NCI-H524 treated with DMSO at 0.1 percent for 48 hours (cell line): ENCODE measurements at places on chromosomes 13 and 19.

DNA sequence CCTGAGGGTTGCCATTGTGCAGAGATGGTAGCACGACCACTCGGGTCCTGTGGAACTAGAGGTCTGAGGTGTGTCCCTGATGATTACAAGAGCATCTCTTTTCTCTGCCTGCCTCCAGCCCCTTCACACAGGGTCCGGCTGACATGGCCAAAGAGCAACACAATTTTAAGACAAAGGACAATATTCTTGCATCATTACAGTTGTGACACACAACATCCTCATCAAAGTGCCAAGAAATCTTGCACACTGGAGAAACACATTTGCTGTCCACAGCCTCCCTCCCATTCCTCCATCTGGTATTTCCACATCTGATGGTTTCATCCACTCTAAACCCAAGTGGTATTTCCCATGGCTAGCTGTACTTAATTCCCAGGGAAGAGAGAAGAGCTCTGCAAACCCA, 12.8 kb downstream of the COL4A1 start:
- no peak for DNase-seq

DNA sequence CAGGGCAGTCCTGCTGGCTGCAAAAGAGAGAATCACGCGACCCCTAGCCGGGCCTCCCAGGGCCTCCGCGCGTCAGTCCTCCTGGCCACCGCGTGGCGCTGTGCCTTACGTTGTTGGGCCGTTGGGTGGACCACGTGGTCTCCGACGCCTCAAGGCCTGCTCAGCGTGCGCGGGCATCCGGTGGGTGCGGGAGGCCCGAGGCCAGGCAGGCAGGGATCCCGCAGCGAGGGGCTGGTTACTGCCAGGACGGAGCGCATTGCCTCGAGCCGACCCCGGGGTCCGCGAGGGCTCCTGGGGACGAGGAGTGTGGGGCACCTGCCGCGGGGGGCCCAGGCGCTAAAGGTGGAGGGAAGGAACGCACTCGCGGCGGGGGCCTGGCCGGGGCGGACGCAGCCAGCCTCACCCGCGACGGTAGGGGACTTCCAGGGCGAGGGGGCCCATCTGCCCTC, at the start of gene TDRD12:
Gene TDRD12, plus strand, starts transcription at position 157 of the 449 bp plus-strand sequence. CDS start 306 bp downstream, outside the sequence.
- no peak for DNase-seq

DNA sequence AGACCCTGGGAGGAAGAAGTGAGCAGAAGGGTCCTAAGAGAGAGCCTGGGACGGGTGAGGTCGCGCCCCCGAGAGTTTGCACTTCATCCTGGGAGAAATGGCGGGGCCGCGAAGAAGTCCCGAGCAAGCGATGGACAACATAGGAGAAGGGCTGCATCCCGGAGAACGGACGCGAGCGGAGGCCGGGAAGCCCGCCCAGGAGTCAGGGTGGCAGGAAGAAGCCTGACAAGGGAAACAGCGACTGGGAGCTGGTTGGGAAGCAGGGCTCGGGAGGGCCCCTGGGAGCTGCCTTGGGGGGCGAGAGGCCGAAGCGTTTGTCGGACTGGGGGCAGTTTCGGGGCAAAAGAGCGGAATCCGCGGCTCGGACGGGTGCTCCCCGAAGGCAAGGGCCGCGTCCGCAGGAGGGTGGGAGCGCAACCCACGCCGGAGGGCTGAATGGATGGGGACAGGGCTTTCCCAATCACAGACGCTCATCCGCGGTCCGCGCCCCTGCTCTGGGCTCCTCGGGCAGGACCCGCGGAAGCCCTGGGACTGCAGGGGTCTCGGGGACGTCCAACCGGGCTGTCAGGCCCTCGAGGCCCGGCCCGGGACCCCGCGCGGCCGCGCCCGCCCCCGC, 469 bp downstream of the ABHD17A start:
- DNase-seq: no peak

- DNase-seq: no peak
Observed at GRCh38 chr19:2561895-2562294, 86.0 kb downstream of the GADD45B start.

- DNase-seq: no peak
Observed at GRCh38 chr19:32829345-32829896, 40.1 kb downstream of the SLC7A9 start.

DNA sequence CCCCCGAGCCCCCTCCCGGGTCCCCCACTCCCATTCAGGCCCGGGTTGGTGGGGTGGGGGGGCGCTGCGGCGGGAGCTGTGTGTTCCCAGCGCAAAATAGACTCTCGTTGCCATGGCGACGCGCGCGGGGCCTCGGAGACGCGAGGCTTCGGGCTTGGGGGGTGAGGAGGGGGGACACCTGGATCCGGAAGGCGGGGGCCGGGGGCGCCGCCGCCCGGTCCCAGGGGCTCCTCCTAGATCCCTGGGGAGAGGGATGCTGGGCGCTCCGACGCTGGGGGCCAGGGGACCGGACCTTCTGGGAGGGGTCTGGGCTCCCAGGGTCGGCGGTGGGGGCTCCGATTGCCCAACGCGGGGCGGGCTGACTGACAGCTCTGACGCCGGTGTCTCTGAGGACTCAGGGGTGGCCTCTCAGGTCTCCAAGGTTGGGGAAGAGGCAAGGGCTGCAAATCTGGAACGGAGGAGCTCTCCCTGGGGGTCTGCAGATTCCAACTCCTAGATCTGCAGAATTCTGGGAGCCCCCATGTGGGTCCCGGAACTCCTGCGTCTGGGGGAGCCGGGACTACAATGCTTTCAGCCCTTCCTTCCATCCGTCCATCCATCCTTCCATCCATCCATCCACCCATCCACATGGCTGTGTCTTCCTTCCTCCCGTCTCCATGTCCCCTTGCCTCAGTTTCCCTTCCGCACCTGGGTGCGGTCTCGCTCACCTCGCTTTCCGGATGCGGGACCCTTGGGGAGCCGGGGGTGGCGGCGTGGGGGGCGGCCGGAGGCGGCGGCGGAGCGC, 9.1 kb upstream of the SHISA7 start:
- DNase-seq: no peak

GRCh38 chr19:31013384-31014020, 335.7 kb downstream of the TSHZ3 start:
- DNase-seq: no peak

DNA sequence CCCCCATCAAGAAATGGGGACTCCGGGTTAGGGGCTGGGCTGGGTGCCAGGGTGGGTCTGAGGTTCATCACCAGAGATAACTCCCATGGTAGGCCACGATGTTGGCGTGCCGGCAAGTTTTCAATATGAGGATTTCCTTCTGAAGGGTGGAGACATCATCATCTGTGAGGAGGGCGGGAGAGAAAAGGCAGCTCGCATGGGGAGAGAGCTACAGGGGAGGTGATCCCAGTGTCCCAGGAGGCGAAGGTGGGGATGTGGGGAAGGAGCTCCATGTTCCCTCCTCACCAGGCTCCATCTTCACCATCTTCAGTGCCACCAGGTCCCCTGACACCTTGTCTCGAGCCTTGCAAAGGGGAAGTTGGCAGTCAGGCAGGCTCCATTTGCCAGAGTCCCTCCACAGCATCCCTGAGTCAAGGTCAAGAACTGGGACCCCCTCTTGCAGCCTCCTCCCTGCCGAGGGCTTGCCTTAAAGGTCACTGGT, 430 bp downstream of the MAP4K1 start:
- no peak for DNase-seq

- no peak for DNase-seq
Observed at GRCh38 chr19:35458731-35459391, 10.8 kb downstream of the FFAR2 start.

- DNase-seq: no peak
Observed at GRCh38 chr13:34833562-34834182, 108.4 kb upstream of the NBEA start.

DNA sequence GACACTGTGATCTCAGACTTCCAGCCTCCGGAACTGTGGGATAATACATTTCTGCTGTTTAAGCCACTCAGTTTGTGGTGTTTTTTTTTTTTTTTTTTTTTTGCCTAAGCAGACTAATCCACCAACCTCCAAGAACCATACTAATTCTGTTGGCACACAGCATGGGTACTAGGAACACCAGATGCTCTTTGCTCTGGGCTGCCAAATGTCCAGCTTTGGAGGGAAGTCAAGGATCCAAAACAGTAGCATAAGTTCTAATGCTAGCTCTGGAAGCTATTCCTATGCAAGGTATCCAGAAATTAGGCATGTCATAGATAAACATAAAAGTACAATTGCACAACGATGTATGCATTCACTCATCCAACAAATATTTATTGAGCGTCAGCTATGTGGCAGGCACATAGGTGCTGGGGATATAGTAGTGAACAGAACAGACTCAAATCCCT, 64.5 kb upstream of the WDFY2 start:
- DNase-seq: peak; percentile 21

DNA sequence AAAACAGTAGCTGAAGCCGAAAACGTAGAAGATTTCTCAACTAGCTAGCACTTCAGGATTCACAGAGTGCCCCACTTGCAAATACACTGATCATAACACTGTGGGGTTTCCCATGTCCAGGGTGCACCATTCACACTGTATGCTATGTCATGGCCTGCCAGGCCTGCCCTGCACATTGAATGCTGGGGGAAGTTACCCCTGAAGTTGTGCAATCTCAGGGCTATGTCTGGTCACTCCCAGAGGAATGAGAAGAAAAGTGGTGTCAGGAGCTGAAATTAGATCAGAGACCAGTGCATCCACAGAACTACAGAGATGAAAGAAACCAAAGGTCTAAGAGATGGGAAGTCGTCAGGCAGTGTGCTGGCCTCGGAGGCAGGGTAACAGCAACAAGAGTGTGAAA, 196.8 kb downstream of the RAP2A start:
- no peak for DNase-seq

- no peak for DNase-seq
Observed at GRCh38 chr13:101144808-101145419, 271.4 kb downstream of the NALCN start.

DNA sequence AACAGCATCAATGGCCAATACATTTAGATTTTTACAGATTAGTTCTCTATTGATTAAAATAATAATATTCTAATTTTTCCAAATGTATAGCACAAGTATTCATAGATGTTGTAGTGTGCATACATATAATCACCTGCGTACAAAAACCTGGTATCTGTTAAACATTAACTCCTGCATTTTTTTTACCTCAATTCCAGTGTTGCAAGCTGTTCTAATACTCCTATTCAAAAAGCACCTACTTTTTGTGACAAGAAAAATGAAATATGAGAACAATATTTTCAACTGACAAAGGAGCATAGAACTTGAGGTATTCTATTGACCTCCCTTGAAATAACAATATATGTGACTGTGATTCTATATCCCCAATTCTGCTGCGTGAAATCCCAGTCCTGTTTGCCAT, 422.9 kb upstream of the PCDH20 start:
- DNase-seq: no peak

- DNase-seq: no peak
Observed at GRCh38 chr19:39398297-39398864, 7.2 kb downstream of the MED29 start.

GRCh38 chr19:32018014-32018413, 327.4 kb upstream of the ZNF507 start:
- DNase-seq: no peak

- DNase-seq: no peak
Observed at GRCh38 chr13:26502826-26503225, 54.7 kb upstream of the WASF3 start.

DNA sequence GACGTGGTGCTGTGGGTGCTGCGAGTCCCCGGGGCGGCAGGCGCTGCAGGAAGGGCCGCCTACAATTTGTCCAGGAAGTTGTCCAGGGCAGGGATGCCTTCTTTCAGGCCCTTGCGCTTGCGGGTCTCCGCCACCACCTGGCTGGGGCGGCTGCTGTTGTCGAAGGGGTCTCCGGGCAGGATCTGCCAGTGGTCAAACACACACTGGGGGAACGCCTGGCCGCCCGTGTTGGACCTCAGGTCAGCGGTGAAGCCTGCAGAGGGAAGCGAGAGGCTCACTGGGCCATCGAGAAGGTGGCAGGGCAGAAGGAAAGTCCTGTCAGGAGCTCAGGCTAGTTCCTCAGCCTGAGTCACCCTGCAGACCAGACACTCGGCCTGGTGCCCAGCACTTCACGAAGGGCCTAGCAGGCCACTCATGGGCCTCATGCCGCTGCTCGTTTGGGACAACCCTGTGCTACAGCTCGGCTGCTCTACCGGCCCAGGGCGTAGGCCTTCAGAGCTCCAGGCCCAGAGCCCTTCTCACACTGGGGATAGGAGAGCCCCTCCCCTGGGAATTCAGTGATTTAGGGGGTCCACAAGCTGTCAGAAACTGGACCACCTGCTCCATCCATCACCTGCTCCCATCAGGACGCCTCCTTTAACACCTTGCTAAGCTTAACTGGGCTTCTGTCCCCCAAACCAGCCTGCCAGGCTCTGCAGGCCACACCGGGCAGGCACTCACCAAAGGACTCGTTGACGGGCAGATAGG, 5.8 kb upstream of the DAPK3 start:
- no peak for DNase-seq

DNA sequence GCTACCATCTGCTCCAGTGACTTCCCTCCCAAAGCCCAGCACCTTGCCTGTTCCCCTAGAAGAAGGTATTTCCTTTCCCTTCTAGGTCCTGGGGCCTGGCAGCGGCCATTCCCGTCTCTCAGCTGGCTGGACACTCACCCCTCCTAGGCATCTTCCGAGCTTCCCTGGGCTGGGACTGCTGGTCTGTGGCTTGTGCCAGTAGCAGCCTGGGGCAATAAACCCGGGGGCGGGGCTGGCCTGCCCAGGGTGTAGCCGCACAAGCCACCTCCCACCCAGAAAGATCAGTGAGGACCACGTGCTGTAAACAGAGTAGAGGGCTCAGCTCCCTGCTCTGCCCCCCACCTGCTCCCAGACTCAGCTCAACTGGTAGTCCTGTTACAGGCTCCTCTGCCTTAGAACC, 15.0 kb downstream of the LIPE start:
- no peak for DNase-seq

DNA sequence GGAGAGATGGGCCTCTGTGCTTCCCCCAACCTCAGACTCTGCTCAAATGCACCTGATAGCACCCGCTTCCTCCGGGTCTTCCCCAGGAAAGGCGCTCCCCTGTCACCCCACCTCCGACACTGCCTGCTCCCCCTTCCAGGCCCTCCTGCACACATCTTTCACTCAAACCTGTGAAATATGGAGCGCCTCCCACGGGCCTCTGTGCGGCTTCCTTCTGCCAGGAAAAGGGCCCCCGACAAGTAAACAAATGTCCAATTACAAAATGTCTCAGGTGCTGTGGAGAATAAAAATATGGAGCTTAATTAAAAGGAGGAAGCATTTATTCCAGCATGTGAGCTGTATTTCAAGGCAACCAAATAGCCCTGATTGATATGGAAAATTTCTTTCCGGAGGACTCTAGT, 15.6 kb upstream of the CCNE1 start:
- no peak for DNase-seq

DNA sequence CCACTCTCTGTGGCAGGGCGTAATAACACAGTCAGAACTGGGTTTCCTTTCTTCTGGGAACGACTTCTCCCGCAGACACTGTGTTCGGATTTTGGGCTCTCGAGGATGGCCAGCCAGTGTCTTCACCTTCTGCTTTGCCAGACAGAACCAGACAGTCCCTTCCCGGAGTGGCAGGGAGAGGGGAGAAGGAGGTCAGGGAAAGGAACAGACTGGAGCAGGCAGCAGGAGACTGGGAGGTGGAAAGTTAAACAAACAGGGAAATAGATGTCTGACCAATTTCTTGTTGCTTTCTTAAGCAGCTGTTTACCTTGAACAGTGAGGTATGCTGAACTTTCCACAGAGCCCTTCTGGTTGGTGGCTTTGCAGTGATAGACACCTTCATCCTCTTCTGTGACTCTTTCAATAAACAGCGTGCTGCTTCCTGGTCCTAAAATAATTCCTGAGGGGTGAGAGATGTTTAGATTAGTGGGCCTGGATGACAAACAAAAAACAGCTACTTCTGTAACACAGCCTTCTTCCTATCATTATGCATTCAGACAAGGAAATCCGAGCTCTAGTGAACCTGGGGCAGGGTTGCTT, 137.6 kb downstream of the FLT1 start:
- DNase-seq: no peak
